ENCODE measurements at places on chromosomes 6 and 20.

DNA sequence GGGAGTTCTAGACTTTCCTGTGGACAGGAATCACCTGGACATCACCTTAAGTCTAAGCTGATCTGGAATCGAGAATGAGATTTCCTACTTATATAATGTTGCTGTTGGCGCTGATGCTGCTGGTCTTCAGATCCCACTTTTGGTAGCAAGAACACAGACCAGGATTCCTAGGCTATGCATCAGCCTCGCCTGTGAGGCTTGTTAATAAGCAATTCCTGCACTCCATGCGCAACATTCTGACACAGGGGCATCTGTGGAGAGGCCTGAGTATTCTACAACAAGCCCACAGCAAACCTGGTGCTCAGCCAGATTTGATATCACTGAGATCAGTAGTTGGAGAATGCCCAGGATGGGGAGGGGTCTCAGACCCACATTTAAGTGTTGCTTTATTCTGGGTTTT, 52.0 kb upstream of the TRIM26 start:
- no peak overlapping the region for H3K4me3 ChIP-seq
- peaks cover 6% of the 10 kb centered on the region for H3K36me3 ChIP-seq
- no peaks in the 10 kb centered on the region for H3K27me3 ChIP-seq
- H3K4me1 ChIP-seq = peaks cover 4% of the 10 kb centered on the region
- no peak for DNase-seq

DNA sequence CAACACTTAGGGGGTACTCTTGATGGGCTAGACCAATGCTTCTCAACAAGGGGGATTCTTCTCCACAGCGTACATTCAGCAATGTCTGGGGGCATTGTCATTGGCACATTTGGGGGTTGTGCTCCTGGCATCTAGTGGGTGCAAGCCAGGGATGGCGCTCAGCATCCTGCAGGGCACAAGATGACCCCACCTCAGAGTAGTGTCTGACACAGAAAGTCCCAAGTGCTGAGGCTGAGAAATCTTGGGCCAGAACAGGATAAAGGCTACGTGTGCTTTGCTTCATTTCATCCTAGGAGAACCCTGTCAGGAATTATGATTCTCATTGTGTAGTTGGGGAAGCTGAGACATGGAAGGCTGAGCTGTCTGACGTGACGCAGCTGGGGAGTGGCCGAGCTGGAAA, 298.6 kb downstream of the CDH26 start:
- H3K27ac ChIP-seq = no peak overlapping the region
- H3K4me3 ChIP-seq = no peak overlapping the region

DNA sequence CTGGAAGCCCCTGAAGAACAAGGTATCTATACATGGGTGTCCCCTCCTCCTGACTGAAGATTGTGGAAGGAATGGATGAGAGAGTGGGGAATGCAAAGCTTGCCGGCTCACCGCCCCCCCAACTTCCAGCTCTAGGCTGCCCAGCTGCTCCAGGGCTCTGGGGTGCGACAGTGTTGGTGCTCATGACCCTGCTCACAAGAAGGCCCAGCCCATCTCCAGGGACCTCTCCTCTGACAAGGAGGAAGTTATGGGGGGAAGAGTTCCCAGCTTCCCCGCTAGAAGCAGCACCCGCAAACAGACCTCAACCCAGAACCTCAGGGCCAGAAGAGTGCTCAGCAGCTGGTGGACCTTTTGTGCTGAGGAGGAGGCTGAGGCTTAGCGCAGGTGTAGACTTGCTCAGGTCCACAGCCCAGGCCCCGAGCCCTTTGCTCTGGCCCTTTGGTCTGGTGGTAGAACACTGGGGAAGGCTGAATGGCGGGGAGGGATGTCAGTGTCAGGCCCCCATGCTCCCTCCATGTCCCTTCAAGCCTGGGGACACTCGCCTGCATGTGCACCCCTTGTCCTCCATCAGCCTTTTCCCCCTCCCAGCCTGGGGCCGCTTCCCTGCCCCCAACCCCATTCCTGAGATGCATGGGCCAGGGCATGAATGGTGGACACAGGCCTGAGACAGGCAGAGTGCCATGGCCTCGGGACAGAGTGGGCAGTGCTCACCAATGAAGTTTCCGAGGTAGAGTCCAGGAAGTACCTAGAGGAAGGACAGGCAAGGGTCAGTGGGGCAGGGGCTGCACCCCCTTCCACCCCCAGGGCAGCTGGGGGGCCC, 1.3 kb downstream of the DUSP15 start:
- H3K27ac ChIP-seq = no peak overlapping the region
- peaks cover 14% of the 10 kb centered on the region for H3K27me3 ChIP-seq
- peak overlapping the region; percentile 76 for H3K4me3 ChIP-seq
- H3K36me3 ChIP-seq = no peaks in the 10 kb centered on the region

DNA sequence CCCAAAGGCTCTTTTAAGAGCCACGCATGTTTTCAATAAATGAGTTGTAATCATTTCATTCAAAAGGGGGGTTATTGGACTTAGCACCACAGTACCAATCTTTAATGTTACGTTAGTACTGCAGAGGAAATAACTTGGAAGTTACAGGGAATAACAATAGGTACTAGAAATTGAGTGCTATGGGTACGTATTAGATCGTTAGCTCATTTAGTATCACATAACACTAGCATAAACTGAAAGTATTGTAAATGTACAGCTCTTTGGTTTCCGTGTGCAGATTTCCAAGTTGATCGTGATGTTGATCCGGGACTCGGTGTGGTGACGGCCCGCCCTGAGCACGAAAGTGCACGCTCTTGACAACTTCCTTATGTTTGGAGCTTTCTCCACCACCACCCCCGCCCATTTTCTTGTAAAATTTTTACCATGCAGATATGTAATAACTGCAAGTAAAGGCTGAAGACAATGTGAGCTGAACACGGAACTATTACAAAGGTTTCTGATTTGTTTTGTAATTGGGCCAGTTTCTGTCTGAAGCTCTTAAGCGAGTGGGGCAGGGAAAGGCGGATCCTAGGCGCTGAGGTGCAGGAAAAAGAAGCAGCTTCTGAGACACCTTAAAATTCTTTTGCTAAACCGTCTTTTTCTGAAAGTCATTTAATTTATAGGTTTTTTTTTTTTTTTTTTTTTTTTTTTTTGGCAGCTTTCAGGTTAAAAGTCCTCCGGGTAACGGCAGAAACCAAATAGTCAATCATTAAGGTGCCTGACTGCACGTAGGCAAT, 71.5 kb downstream of the HFE start:
- peaks cover 5% of the 10 kb centered on the region for H3K36me3 ChIP-seq
- peak; percentile 51 for DNase-seq
- peak overlapping the region; percentile 93 for H3K4me3 ChIP-seq
- H3K27ac ChIP-seq = peak overlapping the region; percentile 97

DNA sequence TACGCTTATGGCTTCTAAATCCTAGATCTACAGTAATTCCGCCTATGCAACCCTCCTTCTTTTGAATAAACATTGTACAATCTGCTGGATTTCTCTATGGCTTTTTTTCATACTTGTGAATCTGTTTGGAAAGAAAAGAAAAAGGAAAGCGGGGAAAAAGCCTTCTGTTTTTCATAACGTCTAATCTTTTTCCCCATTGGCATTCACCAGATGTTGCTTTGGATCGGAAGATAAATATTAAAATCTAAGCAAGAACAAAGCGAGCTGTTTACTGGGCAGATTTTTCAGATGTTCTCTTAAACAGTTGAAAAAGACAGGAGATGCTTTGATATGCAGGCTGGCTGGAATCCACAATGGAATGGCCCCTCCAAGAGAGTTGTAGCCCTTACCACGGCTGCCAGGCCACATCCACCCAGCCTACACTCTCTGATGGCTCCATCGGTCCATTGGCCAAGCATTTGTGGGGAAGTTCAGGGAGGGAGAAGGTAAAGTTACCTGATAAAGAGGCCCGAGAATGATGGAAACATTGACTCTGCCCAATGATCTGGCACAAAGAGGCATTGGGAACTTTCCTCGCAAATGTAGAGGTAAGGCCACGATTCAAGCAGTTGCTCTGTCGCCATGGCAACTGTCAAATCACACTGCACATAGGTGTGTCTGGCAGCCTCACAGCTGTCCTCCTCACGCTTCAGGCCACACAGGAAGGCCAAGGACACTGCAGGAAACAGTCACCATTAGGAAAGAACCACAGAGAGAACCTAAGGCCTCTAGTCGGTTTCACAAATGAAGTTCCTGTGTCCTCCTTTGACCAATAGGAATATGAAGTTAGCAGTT, 70.3 kb downstream of the PKHD1 start:
- H3K36me3 ChIP-seq = no peaks in the 10 kb centered on the region
- H3K4me3 ChIP-seq = no peak overlapping the region
- peaks cover 32% of the 10 kb centered on the region for H3K27me3 ChIP-seq
- no peaks in the 10 kb centered on the region for H3K4me1 ChIP-seq
- DNase-seq = no peak

GRCh38 chr20:42975974-42976373, 213.7 kb downstream of the PTPRT start:
- H3K4me3 ChIP-seq = no peak overlapping the region
- no peaks in the 10 kb centered on the region for H3K36me3 ChIP-seq
- DNase-seq = no peak
- no peak overlapping the region for H3K27ac ChIP-seq
- H3K4me1 ChIP-seq = no peaks in the 10 kb centered on the region
- H3K27me3 ChIP-seq = peaks cover 21% of the 10 kb centered on the region

GRCh38 chr6:158763434-158764182, 55.6 kb downstream of the EZR start:
- no peak overlapping the region for H3K27ac ChIP-seq
- no peaks in the 10 kb centered on the region for H3K27me3 ChIP-seq
- DNase-seq = no peak
- no peak overlapping the region for H3K4me3 ChIP-seq

GRCh38 chr6:37171201-37171969, 1.4 kb downstream of the PIM1 start:
- H3K4me3 ChIP-seq = peak overlapping the region; percentile 98
- H3K4me1 ChIP-seq = peaks cover 58% of the 10 kb centered on the region

GRCh38 chr20:6925744-6926278, 158.3 kb downstream of the BMP2 start:
- H3K36me3 ChIP-seq = no peaks in the 10 kb centered on the region
- no peaks in the 10 kb centered on the region for H3K4me1 ChIP-seq
- H3K27ac ChIP-seq = no peak overlapping the region
- DNase-seq = no peak

DNA sequence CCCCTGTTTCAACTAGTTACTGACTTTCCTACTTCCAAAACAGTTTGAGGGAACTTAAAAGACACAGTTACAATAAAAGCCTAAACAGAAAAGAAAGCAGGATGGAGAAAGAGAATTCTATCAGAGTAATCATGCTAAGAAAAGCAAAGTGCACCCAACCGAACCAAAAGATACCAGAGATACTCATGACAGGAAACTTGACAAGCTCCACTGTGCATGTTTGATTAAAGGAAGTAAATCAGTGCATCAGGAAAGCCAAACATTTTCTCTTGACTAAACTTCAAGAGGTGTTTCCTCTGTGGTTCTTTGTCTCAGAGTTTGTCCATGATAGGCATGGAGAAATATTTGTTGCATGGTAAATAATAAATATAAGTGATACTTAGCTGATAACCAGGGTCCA, 138.9 kb downstream of the PACRG start:
- no peaks in the 10 kb centered on the region for H3K27me3 ChIP-seq
- H3K36me3 ChIP-seq = no peaks in the 10 kb centered on the region
- H3K4me3 ChIP-seq = no peak overlapping the region
- H3K27ac ChIP-seq = no peak overlapping the region
- no peak for DNase-seq
- no peaks in the 10 kb centered on the region for H3K4me1 ChIP-seq

DNA sequence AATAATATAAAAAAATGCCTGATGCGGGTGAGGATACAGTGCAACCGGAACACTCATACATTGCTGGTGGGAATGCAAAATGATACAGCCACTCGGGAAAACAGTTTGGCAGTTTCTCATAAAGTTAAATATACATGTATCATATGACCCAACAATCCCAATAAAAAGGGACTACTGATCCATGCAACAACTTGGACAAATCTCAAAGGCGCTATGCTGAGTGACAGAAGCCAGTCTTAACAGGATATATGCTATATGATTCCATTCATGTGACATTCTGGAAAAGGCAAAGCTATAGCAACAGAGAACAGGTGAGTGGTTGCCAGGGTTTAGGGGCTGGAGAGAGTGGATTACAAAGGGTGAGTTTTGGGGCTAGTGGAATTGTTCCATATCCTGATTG, 170.2 kb upstream of the MLN start:
- H3K27me3 ChIP-seq = peaks cover 99% of the 10 kb centered on the region
- no peak overlapping the region for H3K4me3 ChIP-seq
- peaks cover 3% of the 10 kb centered on the region for H3K4me1 ChIP-seq
- DNase-seq = no peak

DNA sequence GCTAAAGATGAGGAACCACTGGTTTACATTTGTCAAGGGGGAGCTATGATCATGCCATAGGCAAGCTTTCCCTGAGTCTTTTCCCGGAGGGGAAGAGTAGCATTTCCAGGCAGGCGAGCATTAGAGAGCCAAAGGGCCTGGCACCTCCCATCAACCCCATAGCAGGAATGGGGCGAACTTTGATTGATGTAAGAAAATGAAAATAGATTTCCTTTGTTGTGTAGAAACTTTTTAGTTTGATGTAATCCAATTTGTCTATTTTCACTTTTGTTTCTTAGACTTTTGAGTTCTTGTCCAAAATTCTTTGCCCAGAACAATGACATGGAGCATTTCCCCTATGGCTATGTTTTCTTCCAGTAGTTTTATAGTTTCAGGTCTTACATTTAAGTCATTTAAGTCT, 85.2 kb downstream of the CDH26 start:
- DNase-seq = no peak
- H3K4me1 ChIP-seq = peaks cover 8% of the 10 kb centered on the region
- H3K27me3 ChIP-seq = peaks cover 4% of the 10 kb centered on the region
- no peaks in the 10 kb centered on the region for H3K36me3 ChIP-seq
- H3K4me3 ChIP-seq = no peak overlapping the region

DNA sequence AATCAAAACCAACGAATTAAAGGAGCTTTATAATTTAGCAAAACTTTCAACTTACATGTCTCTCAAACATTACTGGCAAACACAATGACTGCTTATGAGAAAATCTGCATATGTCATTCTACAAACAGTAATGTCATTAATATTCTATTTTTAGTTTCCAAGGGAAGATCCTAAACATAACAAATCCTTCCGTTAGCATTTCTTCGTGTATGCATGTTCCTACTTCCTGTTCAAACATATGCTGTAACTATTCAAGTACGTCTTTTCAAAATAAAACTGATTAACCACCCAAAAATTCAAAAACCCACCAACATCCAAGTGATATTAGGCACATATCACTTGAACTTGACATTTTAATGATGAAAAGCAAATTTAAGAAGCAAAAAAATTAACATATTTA, 131.3 kb downstream of the HACE1 start:
- H3K27ac ChIP-seq = peak overlapping the region; percentile 20
- H3K36me3 ChIP-seq = peaks cover 10% of the 10 kb centered on the region
- H3K4me1 ChIP-seq = peaks cover 3% of the 10 kb centered on the region
- DNase-seq = no peak
- no peak overlapping the region for H3K4me3 ChIP-seq

Measured in left ventricle myocardium inferior (tissue), 1 donor.